CD4-positive, alpha-beta T cell (primary cell): ENCODE measurements at places on chromosomes 5 and 9. TPM values are rescaled to one million over a fixed set of nuclear protein-coding genes. Genes with fewer than 3 reads are reported as not detected.

Gene TXNDC8
- not detected for total RNA-seq

Gene ARSI
- total RNA-seq = 0.22 TPM

Gene RMND5B
- total RNA-seq = 13.8 TPM

Gene GNA14
- not detected for total RNA-seq

Gene ANKRD18B
- total RNA-seq = 0.61 TPM

Gene PTGES
- 0.25 TPM for total RNA-seq

DNA sequence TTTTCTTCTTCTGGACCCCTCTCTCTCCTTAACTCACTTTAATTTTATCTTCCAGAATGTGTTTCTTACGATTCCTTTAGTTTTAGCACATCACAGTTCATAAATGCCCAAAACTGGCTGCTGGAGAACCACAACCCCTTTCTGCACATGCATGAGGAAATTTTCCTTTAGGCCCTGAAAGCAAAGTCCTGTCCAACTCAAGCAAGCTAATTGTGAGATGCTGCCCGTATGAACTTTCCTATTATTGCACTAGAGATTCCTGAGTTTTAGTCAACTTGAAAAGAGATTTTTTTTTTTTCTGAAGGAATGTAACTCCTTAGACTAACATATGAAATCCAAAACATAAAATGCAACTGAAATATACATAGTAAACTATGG, 52.1 kb upstream of the DAB2 start:
- H3K4me3 ChIP-seq = no peak overlapping the region
- H3K27ac ChIP-seq = no peak overlapping the region
- DNase-seq = no peak
- no peaks in the 10 kb centered on the region for H3K27me3 ChIP-seq
- H3K4me1 ChIP-seq = no peaks in the 10 kb centered on the region

GRCh38 chr9:111940697-111941096, 44.1 kb downstream of the UGCG start:
- H3K4me1 ChIP-seq = peaks cover 27% of the 10 kb centered on the region
- H3K36me3 ChIP-seq = peaks cover 4% of the 10 kb centered on the region
- no peak overlapping the region for H3K27ac ChIP-seq
- no peak overlapping the region for H3K4me3 ChIP-seq

DNA sequence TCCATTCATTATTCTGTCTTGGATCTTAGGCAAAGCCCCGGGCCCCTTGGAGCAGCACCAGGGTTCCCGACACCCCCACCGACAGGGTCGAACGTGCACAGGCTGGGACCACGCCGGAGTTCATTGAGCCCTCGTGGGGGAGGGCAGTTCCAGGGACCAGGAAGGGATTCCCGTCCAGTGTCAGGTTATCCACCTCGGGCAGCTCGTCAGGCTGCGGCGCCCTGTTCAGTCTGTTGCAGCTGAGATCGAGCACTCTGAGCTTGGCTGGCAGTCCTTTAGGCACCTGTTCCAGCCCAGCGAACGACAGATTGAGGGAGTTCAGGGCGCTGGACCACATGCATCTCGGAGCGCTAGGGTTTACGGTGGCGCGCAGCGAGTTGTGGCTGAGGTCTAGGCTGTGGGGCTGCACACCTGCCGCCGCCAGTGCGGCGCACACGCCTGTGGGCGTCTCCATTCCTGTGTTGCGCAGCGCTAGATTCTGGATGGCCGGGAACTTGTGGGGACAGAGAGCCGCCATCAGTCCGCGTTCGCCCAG, 1.1 kb downstream of the CD14 start:
- no peak overlapping the region for H3K27ac ChIP-seq
- H3K4me3 ChIP-seq = peak overlapping the region; percentile 72
- peaks cover 23% of the 10 kb centered on the region for H3K4me1 ChIP-seq
- no peaks in the 10 kb centered on the region for H3K27me3 ChIP-seq
- peak; percentile 20 for DNase-seq

DNA sequence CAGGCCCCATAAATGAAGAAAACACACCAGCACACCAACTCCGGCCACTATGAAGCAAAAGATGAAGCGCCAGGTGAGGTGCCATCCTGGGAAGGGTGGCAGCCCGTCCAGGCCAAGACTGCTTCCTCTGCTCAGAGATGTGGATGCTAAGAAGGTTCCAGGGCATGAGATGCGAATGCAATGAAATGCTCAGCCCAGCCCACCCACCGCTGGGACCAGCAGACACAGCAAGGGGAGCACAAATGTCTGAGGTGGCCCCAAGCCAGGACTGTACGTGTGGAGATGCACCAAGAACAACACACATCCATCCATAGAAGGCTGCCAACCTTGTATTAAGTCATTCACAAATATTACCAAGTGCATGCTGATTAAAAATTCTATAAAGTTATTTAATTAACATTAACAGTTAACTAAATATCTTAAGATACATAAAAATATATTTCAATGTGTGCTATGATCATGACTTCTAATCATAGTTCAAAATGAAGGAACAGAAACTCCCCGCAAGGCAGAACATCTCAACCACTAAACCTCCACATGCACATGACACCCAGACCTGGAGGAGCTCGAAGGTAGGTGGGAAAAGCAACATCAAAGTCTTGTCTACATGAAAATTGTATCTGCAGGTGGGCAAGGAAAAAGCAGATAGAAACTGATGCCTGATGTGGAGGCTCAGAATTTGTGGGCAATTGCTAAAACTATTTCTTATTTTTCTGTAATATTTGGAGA, 43.7 kb downstream of the BICD2 start:
- H3K36me3 ChIP-seq = peaks cover 65% of the 10 kb centered on the region
- no peak overlapping the region for H3K4me3 ChIP-seq
- DNase-seq = no peak

- DNase-seq = no peak
- H3K4me1 ChIP-seq = no peaks in the 10 kb centered on the region
- no peaks in the 10 kb centered on the region for H3K36me3 ChIP-seq
- H3K4me3 ChIP-seq = no peak overlapping the region
Observed at GRCh38 chr5:147437161-147437596, 72.7 kb downstream of the DPYSL3 start.
